GM10248 (cell line): ENCODE measurements at places on chromosomes 4 and X.

DNA sequence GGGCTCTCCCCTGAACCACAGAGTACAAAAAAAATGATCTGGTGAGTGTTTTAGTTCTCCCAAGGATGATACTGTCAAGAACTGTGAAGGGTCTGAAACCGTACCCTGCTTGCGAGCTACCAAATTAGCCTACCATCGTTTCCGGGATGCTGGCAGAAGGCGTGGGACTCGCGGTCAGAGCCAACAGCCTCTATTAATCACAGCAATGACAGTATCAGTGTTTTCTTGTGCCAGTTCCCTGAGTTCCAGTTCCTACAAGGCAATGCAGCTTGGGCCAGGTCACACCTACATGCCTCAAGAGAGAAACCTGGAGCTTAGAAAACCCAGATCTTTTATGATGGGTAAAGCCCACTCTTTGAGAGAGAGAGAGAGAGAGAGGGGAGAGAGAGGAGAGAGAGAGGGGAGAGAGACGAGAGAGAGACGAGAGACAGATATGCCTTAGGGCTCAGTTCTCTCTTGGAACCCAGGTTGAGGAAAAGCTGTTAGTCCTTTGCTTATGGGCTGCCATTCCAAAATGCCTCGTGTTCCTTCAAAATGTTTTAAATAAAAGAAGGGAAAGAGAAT, 327.8 kb downstream of the ARHGAP10 start:
- DNase-seq, result no peak

DNA sequence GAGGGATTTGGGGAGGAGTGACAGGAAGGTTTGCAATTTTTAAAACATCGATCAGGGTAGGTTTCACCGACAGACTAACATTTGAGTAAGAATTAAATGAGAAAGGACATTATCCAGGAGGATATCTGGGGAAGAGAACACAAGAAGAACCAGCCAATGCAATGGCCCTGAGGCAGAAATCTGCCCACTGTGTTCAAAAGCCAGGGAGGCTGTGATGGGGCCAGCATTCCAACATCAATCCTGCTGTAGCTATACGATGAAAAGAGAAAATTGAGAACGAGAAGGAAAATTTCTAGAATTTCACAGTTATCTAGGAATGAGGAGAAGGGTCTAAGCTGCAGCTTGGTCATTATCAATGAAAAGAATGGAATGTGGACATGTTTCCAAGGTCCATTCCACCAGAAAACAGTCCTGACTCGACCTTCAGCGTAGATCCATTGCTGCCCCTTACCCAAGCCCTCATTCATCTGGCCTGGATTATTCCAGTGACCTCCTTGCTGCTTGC, 84.4 kb downstream of the APBB2 start:
- no peak for DNase-seq

DNA sequence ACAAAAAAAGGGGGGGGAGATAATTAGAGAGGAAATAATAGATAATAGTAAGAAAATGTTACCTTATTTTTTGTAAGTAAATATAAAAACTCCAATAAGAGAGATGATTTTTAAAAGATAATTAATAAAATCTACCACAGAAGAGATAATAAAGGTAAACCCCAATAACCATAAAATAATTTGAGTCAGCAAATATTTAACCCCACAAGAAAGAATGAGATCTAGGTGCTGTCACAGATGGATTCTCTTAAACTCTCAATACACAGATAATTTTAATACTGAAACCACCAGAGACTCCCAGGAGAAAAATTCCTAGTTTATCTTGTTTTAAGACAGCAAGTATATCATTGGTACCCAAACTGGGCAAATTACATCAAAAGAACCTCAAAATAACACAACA, 341.4 kb downstream of the ANK2 start:
- DNase-seq, result no peak

GRCh38 chr4:142844782-142845181, 1.3 kb downstream of the INPP4B start:
- DNase-seq, result no peak

GRCh38 chrX:91434351-91435168, at the start of gene PABPC5:
PABPC5 (plus strand) TSS chrX:91434839; CDS start chrX:91435578, 739 bp downstream.
- no peak for DNase-seq

DNA sequence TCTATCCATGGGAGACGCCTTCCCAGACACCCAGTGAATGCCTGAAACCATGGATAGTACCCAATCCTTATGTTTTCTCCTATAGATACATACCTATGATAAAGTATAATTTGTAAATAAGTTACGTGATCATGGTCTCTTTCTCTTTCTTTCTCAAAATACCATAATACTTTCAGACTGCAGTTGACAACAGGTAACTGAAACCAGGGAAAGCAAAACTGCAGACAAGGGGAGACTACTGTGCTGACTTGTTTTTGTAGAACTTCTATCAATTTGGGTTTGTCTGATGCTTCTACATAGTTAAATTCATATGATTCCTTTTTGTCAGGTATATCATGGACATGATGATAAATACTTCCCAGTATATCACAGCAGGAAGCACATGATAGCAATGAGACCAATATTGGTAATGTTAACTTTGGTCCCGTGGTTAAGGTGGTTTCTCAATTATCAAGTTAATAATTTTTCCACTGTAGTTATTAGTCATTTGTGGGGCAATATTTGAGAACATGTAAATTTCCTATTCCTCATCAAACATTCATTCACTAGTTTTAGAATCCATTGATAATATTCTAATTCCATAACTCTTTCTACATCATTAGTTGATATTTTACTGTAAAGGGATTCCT, 298.0 kb upstream of the TET2 start:
- no peak for DNase-seq

- DNase-seq, result no peak
Observed at GRCh38 chr4:147198411-147199051, 252.9 kb upstream of the TTC29 start.

DNA sequence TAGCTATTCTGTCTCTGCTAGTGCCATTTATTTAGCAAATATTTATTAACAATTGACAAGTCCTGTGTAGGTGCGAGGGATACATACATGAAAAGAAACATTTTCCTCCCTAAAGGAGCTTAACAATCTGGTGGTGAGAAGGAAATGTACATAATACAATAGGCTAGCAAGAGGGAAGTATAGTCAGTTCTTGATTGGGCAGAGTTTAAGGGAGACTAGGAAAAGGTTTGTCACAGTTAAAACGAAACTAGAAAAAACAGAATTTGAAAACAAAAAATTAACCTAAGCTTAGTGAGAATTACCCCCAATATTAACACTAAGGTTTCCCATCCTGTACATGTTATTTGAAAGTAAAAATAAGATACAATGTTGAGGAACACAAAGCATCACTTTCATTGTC, 8.6 kb upstream of the MAML3 start:
- DNase-seq, result no peak
